Stimulated activated CD8-positive, alpha-beta memory T cell treated with anti-CD3 and anti-CD28 coated beads, Interleukin-7, amount 100 ng/mL, for 24 hours (primary cell): ENCODE measurements at places on chromosomes 1 and 21.
A peak's percentile ranks its signal among the peaks of the same experiment; 100 is the strongest.

DNA sequence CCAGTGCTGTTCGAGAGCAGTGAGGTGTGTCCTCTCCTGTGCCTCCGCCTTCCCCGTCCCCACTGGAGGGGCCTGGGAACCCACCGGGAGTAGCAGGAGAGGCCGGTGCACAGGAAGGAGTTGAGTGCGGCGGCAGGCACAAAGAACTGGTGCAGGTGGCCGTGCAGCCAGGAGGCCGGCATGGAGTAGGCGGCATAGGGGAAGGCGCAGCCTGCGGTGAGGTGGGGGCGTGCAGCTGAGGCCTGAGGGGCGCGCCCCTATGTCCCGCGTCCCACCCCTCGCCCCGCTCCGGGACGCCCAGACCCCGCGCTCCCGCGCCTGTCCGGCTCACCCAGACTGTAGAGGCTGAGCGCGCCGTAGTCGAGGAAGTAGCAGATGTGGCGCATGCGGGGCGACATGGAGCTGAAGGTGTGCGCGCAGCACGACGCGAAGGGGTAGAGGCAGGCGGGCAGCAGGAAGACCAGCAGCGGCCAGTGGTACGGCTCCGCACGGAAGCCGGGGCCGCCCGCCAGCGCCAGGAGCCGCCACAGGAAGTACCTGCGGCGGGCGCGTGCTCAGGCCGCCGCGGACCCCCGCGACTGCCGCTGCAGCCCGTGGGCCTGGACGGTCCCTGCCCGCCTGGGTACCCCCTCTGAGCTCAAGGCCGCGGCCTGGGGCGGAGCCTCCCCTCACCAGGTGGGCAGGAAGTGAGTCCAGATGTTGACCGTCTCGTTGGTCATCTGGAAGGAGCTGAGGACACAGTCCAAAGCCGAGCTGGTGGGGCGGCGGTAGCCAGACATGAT, 2.2 kb downstream of the PAQR6 start:
- no peak for DNase-seq

DNA sequence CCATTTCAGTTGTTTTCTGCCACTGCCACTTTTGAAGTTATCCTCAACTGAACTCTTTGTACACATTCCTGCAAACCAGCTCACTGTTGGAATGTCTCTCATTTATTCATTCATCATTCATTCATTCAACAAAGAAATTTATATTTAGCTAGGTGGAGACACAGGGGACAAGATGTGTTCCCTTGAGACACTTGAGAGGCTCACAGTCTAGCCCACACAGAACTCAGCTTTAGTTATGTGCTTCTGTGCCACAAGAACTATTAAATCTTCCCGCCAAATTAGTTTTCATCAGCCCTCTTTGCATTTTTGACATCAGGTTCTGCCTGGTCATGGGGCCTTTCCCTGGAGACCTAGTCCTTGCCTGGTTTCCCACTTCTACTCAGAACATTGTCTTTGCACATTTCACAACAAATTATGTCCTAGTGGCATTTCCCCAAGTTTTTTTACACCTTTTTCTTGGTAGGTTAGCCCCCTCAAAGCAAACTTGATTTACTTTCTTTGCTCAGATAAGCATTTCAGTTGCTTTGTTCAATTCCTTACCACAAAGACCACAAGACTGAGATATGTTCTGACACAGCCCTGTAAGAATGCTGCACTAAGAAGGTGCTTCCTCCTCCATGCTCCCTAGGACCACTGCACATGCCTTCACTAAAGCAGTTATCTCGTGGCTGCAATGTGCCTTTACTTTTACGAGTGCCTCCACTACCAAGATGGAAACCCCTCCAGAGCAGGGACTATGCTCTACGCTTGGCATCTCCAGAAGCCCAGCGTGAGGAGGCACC, 31.0 kb downstream of the ILDR2 start:
- DNase-seq: no peak

DNA sequence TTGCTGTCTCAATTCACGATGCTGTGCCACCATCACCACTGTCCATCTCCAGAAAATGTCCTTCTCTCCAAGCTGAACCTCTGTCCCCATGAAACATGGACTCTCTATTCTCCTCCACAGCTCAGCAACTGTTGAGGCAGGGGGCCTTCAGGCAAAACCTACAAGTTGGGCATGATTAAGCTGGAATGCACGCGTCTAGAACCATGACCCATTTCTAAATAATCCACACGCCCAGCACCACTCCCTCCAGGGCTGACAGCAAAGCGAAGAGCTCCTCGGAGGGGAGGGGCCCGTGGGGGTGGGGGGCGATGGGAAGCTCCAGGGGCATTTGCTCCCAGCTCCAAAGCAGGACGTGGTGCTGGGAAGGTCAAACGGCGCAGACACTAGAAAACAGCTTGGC, 3.3 kb upstream of the HES5 start:
- no peak for DNase-seq

GRCh38 chr1:30719406-30720270, 3.7 kb downstream of the MATN1 start:
- no peak for DNase-seq

DNA sequence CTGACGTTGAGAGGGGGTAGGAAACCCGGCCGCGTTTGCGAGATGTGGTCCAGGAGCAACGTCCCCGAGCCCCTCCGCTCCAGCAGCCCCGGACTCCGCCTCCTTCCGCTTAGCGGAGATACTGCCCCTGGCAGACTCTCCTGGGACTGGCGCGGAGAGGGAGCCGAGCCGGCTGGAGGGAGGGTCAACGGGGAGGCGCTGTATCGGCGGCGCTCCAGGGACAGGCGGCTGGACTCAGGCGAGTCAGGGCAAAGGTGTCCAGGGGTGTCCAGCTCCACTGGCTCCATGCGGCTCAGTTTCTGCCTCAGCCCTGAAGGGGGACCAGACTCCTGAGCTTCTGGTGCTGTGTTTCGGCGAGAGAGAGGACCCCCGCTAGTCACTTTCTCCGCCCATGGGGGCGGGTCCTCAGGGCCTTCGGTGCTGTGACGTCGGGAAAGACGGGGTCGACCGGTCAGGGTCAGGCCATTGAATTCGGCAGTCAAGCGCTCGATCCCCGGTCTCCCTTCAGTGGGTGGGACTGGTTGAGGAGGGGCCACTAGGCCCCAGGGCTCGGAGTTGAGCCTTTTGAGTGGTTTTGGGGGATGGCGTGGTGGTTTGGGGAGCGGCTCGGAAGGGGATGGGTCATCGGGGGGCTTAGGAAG, 2.8 kb upstream of the LIX1L start:
- DNase-seq: no peak

GRCh38 chr1:94946886-94947285, 20.0 kb upstream of the CNN3 start:
- DNase-seq: no peak

DNA sequence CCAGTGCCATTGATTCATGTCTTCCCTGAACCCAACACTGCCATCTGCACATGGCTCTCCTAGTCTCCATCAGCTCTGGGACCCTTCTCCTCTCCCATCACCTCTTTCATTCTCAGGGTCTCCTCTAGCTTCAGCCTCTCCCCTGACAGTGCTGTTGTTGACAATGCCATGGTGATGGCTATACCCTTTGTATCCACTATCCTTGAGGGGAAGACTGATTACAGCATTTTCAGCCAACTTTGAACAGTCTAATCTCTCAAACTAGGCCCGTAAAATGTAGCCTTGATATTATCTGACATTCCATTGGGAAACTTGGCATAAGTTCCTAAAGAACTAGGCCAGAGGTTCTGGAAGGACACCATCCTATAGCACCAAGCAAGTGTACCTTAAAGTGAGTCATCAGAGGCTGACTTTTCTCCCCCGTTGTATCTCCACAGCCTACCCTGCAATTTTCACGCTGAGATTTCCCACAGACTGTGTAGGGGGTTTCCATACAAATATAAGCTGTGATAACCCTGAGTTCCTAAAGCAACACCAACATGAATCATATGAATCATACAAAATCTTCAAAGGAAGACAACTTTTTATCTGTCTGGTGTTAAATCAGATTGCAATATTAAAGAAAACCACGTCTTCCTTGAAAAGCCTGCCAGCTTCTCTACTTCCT, 5.8 kb downstream of the HAO2 start:
- no peak for DNase-seq

DNA sequence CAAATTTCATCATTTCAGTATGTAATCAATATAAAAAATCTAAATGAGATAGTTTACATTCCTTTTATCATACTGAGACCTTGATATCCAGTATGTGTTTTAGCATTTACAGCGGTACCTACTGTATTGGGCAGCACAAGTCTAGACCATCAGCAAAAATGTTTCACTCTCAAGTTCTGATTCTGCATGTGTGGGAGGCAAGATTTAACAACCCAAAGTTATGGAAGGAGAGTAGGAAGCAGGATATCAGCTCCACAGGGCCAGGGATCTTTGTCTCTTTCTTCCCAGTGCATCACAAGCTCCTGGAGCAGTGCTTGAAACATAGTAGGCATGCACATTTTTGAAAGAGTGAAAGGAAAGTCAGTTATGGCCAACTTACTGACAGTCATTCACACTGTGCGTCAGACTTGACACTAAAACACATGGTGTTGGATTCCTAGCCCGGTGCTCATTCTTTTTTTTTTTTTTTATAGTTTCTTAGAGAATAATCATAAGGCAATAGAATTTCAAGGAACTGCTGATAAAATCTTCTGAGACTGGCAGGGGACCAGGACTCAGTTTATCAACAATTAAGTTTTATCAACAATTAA, 6.1 kb downstream of the TENT5C start:
- DNase-seq: no peak

GRCh38 chr1:184930232-184930631, 44.1 kb downstream of the NIBAN1 start:
- DNase-seq: no peak

- DNase-seq: no peak
These were observed 17.5 kb upstream of the PRDM2 start for GRCh38 chr1:13682444-13682843.

DNA sequence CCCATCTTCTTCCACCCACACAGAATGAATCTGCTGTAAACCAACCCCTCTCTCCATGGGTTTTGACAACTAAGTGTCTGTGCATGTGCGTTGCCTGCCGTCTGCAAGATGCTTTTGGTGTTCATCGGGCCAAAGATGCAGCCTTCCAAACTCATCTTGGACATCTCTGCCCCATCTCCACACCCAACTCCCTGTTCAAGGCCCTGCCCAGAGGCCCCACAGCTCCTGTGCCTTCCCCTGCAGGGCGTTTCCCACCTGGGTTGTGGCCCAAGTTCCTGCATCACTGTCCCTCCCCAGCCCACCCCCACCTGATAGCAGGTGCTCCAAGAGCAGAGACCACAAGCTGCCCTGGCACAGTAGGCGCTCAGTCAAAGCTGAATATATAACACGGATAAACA, 103.2 kb downstream of the BCAR3 start:
- DNase-seq: no peak

- no peak for DNase-seq
These were observed 35.6 kb downstream of the LYST start for GRCh38 chr1:235831148-235831547.

GRCh38 chr1:205976708-205977401, 26.3 kb downstream of the RAB7B start:
- DNase-seq: no peak

DNA sequence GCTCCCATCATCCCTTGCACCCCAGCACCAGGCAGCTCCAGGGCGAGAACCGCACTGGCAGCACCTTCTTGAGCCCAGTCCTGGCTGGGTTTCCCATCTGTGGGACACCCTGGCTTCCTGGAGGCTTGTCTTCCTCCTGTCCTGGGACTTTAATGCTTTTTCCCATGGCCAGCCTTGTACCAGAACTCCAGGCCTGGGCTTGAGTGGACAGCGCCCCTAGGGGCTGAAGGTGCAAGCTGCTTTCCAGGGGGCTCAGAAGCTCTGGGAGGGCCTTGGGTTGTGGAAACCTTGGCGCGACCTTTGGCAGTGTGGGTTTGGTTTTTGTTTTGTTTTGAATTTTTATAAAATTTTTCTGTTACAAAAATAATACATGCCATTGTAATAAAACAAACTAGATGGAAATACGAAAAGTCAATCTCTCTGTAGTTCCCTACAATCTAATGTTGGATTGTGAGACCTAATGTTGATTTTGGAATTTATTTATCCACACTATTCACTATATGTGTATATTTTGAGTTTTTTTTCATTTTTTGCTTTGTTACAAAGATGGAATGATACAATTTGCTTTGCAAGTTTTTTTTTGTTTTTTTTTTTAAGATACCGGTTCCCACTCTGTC, 33.8 kb upstream of the RPL11 start:
- peak; percentile 10 for DNase-seq

GRCh38 chr1:221543529-221544120, 198.3 kb downstream of the DUSP10 start:
- no peak for DNase-seq

DNA sequence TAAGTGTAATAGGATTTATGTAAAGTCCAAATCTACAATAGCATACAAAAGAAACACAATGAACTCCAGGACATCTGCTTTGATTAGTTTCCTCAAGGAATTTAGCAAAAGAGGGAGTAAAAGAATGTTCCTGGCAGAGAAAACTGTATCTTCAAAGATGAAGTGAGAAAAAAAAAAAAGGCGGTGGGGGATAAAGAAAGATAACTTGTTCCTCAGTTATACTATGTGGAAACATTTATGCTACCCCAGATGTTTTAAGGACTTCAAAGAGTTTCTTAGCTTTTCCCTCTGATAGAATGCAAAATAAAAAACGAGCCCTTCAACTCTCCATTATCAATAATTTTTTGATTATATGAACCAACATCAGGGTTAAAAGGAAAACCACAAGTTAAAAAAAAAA, 908.9 kb upstream of the ADGRL2 start:
- DNase-seq: no peak
